ENCODE measurements at places on chromosomes 2 and 18. TPM values are rescaled to one million over a fixed set of nuclear protein-coding genes. Genes with fewer than 3 reads are reported as not detected.

Gene MATN3
- 0.42 TPM for polyA plus RNA-seq

Gene TMEM127
- polyA plus RNA-seq = 25.8 TPM

Gene CFC1
- not detected for polyA plus RNA-seq

Gene GPR155
- polyA plus RNA-seq = 1.1 TPM

Gene ARHGAP28
- polyA plus RNA-seq = 0.57 TPM

Gene VPS54
- 11.1 TPM for polyA plus RNA-seq

Gene VSNL1
- 35.7 TPM for polyA plus RNA-seq

Gene CCDC68
- 1.4 TPM for polyA plus RNA-seq

Gene SULT1C4
- polyA plus RNA-seq = 0.27 TPM

Gene CNGA3
- polyA plus RNA-seq = 0.02 TPM

Gene CPLX4
- polyA plus RNA-seq = not detected

Gene UGT1A8
- 2.8 TPM for polyA plus RNA-seq

Gene MAP3K19
- not detected for polyA plus RNA-seq

Gene UBE2F
- polyA plus RNA-seq = 45.5 TPM

Gene SCN2A
- polyA plus RNA-seq = 0.02 TPM

Gene SETBP1
- 1.5 TPM for polyA plus RNA-seq

Gene SIX3
- not detected for polyA plus RNA-seq

Gene ITGA6
- polyA plus RNA-seq = 9.9 TPM

Gene MERTK
- polyA plus RNA-seq = 2.9 TPM

Gene CRYBA2
- 0.49 TPM for polyA plus RNA-seq

Gene RUFY4
- polyA plus RNA-seq = 0.28 TPM

Gene RAD51AP2
- 0.28 TPM for polyA plus RNA-seq

Data from esophagus (tissue), 2 donors.